ENCODE measurements at places on chromosomes 16 and 17. TPM values are rescaled to one million over a fixed set of nuclear protein-coding genes. Genes with fewer than 3 reads are reported as not detected.

Gene STXBP4
- 45.5 TPM for total RNA-seq

Gene SHISA6
- total RNA-seq, result 0.21 TPM

Gene MT4
- total RNA-seq, result not detected

Gene OXLD1
- 32.1 TPM for total RNA-seq

Gene PDILT
- not detected for total RNA-seq

Gene OR3A3
- total RNA-seq, result not detected

Gene MYH1
- not detected for total RNA-seq

Gene G6PC1
- total RNA-seq, result not detected

Gene SOX15
- total RNA-seq, result not detected

Gene TMC8
- 116 TPM for total RNA-seq

Gene KRT14
- total RNA-seq, result not detected

Gene ATP2A3
- total RNA-seq, result 161 TPM

Gene POLR2C
- 71.9 TPM for total RNA-seq

Gene DNASE1
- total RNA-seq, result 26.7 TPM

Gene CLEC18A
- total RNA-seq, result 0.55 TPM

Gene RBFOX1
- total RNA-seq, result not detected
